ENCODE measurements at places on chromosomes 5 and 9.

GRCh38 chr5:33774341-33774740, 117.4 kb downstream of the ADAMTS12 start:
- DNase-seq, result no peak

DNA sequence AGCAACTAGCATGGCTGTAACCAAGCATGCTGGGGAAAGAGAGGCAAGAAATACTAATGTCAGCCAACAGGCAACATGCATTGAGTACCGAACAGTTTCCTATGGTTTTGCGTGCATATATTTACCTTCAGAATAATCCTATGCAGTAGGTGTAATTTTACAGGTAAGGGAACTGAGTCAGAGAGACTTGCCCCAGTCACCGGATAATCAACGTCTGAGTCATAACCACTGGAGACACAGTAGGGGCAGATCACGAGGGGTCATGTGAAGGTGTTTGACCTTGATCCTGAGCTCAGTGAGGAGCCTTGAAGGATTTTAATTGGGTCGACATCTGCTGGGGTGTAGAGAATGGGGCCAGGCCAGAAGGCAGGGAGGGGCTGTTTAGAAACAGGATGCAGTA, 13.4 kb upstream of the TSC1 start:
- DNase-seq, result no peak

DNA sequence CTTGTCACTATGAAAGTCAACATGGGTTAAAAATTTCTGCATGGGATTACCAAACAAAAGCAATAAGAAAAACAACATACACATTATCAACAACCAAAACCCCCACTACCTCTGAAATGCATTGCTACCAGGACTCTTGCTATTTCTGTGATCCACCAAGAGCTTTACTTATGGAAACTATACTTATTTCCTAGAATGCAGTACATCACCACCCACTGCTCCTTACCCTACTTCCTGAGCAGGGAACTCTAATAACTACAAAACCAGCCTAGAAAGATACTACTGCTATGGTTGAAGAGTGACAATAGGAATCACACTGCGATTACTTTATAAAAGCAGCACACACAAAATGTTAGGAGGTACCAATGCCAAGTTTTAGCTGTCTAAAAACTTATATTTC, 22.2 kb downstream of the LURAP1L start:
- no peak for DNase-seq

DNA sequence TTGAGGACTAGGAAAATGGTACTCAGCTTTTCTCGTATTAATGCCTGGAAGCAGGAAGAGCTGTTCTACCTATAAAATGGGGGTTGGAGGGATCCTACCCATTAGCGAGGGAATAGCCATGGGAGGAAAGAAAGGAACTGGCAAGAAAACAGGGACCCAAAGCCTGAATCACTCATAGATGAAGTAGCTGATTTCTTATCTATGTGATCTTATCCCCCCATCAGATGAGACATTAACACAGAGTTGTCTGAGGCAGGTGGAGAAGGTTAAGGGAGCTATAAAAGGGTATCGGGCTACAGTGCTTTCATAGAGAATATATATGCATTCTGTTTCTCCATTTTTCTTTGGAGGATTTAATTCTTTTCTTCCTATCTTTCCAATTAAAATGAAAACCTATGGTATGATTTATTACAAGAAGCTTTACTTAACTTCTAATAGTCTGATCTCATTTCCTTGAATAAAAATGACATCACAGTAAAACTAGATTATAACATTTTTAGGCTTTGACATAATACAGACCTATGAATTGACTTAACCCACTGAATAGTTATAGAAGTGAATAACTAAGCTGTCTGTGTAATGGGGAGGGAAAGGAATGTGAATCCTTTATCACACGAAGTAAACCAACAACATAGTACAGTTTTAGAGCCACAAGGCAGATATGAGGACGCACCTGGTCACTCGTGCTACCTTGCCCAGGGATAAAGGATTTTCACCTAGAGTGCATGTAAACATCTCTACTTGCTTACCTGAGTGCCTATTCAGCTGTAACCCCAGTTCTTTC, 39.0 kb downstream of the IQGAP2 start:
- no peak for DNase-seq

DNA sequence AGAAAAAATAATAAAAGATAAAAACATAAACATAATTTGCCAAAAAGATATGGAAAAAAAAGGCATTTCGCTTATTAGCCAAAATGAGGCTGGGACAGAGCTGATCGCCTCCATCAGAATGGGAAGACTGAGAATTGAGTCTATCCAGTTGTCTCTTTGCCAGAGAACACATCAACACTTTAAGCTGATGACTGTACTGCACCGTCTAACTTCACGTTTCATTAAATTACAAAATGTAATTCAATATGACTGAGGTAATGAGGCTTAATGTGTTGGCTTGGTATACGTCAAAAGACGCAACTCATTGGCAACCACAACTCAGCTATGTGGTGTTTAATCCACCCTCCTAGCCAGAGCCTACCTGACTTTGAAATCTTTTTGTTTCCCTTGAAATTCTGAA, 462.7 kb upstream of the CD180 start:
- no peak for DNase-seq

DNA sequence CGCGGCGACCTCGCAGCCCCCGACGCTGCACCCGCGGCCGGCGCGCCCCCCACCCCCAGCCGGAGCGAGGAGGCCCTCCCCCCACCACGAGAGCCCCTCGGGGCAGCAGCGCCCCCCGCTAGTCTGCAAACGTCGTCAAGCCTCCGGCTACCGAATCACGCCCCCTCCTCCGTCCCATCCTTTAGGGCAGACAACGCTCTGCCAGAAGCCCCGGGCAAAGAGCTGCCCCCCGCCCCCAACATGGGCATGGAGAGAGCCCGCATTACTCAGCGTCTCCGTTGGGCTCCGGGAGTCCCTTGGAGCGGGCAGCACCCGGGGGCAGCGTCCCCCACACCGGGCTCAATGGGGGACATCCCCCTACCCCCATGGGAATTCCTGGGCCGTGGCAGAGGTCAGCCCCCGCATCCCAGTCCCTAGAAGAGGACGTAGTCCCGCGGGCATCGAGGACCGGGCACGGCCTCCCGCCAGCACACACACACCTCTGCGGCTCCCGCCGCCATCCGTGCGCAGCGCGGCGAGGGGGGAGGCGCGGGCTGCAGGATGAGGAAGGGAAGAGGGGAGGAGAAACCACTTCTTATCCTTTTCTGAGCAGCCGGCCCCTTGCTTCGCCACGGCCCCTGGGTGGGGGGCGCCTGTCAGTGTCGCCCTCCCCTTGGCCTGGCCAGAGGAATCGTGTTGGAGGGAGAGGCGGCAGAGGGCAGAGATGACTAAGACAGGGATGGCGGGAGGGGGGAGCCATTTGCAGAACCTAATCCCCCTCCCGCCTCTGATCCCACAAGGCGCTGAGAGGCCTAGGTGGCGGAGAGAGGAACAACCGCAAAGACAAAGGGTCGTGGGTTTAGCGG, 750 bp downstream of the DNM1 start:
- no peak for DNase-seq

DNA sequence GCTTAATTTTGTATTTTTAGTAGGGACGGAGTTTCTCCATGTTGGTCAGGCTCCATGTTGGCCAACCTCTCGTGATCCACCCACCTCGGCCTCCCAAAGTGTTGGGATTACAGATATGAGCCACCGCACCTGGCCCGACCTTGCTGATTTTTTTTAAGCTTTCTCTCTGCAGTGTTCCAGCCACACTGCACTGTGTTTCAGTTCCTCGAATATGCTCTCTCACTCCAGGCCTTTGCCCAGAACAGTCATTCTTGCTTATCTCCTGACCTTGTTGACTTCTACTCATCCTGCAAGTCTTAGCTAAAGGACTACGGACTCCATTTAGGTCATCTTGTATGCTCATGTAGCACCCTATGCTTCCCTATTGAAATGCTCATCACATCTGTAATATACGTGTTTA, 3.3 kb downstream of the SNAPC3 start:
- no peak for DNase-seq

- DNase-seq, result no peak
Measured at GRCh38 chr5:67173959-67174358, 22.6 kb downstream of the CD180 start.

DNA sequence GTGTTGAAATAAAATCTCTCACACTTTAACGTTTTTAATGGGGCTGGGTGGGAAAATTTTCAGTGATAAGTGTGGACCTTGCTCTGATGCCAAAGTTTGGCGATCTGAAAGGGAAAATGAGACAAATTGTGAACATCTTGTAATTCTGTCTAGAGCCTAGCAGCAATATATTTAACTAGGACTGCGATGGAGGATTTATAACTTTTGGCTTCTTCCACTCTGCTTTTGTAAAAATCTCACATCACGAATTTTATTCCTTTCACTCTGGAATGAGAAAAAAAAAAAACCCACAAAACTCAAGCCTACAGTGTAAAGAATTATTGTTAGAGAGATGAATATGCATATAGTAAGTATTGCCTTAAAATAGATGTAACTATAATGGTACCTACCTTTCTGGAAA, 19.9 kb downstream of the CCNH start:
- DNase-seq, result no peak

GRCh38 chr9:36632892-36633291, 60.2 kb downstream of the MELK start:
- DNase-seq, result no peak

GRCh38 chr5:79613549-79613948, 1.3 kb downstream of the TENT2 start:
- DNase-seq, result no peak

GRCh38 chr5:131266370-131267060, 2.7 kb downstream of the CDC42SE2 start:
- DNase-seq, result no peak

DNA sequence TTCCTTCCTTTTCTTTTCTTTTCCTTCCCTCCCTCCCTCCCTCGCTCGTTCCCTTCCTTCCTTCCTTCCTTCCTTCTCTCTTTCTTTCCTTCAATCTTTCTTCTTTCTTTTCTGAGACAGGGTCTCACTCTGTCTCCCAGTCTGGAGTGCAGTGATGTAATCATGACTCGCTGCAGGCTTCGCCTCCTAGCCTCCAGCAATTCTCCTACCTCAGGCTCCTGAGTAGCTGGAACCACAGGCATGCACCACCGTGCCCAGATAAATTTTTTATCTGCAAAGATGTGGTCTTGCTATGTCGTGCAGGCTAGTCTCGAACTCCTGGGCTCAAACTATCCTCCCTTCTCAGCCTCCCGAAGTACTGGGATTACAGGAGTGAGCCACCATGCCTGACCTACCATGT, 81.4 kb downstream of the SPATA31C2 start:
- DNase-seq, result peak; percentile 14

DNA sequence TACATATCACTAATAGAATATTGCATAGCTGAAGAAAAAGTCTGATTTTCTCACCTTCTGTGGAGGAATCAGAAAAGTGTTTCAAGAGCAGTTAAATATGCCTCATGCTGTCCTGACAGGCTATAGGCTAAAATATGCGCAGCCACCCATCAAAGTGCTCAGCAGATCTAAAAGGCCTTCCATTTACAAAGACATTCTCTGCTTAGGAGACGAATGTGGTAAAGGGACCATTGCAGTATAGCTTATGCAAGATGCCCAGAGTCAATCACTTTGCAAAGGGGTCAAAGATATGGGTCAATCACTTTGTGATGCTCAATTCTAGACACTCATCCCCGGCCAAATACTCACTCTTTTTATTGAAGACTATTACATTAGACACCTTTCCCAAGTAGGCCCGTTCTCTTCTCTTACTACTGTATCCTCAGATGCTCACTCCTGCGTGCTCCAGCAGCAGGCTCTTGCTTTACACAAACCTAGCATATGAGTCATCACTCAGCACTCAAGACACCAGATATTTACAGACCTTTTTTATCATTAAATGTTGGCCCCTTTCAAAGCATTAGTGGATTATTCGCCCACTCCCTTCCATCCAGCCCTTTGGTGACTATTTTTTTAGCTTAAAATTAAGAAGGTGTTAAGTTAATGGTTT, 568.2 kb upstream of the CDH18 start:
- peak; percentile 9 for DNase-seq

- DNase-seq, result no peak
Measured at GRCh38 chr5:143496943-143497342, 93.5 kb upstream of the NR3C1 start.

DNA sequence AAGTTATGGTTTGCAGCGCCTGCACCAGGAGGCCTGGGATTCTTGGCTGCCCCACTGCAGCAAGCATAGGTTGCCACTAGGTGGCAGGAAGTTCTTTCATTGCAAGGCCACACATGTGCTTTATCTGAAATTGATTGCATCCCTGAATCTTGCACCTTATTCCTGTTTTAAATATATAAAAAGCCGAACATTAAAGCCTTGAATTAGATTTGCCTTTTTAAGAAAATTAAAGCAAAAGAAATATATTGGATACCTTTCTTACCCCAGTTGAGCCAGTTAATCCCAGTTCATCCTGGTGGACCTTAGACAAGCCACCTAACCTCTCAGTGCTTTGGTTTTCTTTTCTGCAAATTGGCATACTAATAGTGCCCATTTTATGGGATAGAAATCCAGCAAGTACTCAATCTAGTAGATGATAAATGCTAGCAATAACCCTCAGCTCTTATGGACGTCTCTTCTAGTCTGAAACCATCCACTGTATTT, 6.3 kb upstream of the TRMT10B start:
- peak; percentile 14 for DNase-seq

GRCh38 chr9:134781591-134782302, 98.9 kb upstream of the FCN2 start:
- DNase-seq, result no peak

GRCh38 chr5:29304545-29304944, 1888.9 kb upstream of the CDH6 start:
- no peak for DNase-seq

GRCh38 chr5:1465117-1465516, 19.9 kb upstream of the SLC6A3 start:
- DNase-seq, result no peak

GRCh38 chr9:113973963-113974413, 97.9 kb downstream of the ZNF618 start:
- DNase-seq, result no peak

- no peak for DNase-seq
Measured at GRCh38 chr5:178180141-178180863, 6.9 kb downstream of the GMCL2 start.

- DNase-seq, result no peak
Measured at GRCh38 chr9:68653141-68653595, 51.9 kb upstream of the PIP5K1B start.

GRCh38 chr9:14433351-14434157, 119.6 kb upstream of the NFIB start:
- DNase-seq, result no peak

DNA sequence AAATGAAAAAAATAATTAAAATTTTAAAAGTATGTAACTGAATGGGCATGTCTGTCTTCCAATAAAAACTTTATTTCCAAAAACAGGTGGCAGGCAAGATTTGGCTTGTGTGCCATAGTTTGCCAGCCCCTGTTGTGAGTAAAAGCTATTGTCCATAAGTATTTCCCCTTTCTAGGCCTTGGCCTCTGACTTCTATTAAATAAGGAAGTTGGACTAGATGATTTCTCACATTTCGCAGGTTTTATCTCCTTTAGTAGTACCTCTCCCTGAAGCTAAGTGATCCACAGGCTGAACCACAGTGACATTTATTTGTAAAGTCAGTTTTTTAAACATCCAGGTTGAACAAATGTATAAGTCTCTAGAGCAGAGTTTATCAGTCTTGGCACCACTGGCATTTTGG, 41.3 kb downstream of the RECK start:
- no peak for DNase-seq

Data from fibroblast of skin of left biceps (primary cell).